ENCODE measurements at places on chromosomes 1 and 21.

DNA sequence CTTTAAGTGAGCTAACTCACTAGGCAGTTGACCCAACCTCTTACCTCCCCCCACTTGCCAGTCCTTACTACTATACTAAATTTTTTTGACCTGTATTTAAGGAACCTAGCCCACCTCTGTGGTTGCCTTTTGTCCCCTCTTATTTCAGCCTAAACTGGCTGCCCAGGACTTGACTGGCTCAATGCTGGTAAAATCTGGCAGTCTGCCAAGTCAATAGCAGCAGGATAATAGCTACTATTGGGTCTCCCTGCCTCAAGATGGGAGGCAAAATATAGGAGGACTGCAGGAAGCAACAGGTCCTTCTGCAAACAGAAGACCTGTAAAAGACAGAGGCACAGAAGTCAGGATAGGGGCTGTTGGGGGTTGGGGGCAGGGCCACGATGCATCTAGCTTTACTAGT, 144.2 kb upstream of the POGK start:
- no peak for DNase-seq

GRCh38 chr1:204733869-204734596, 48.5 kb upstream of the LRRN2 start:
- DNase-seq: no peak

- no peak for DNase-seq
Observed at GRCh38 chr1:40645118-40645680, 20.3 kb downstream of the RIMS3 start.

GRCh38 chr1:24865168-24865567, 64.9 kb downstream of the RUNX3 start:
- DNase-seq: no peak

GRCh38 chr1:24909388-24909898, 20.6 kb downstream of the RUNX3 start:
- DNase-seq: no peak

- no peak for DNase-seq
Observed at GRCh38 chr1:1631782-1632420, at the start of gene MMP23B. Gene MMP23B (plus strand): TSS chr1:1632173. CDS start chr1:1632219, 46 bp downstream.

- no peak for DNase-seq
Observed at GRCh38 chr1:157042846-157043245, 2.7 kb downstream of the ARHGEF11 start.

- DNase-seq: no peak
Observed at GRCh38 chr1:217211486-217211885, 419.4 kb downstream of the GPATCH2 start.

DNA sequence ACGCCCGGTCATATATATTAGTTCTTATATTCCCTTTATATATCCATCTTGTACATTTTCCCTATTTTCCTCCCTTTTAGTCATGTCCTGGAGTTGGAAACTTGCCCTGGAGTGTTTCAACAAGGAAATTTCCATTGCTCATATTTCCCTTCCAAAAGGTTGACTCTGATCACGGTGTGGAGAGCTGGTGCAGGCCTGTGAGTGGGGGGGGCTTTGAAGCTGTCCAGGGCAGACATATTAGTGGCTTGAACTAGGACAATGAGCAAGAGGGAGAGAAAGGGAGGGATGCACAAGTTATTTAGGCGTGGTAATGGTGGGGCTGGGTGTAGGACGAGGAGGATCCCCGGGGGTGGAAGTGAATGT, 30.4 kb upstream of the TMEM61 start:
- DNase-seq: no peak

DNA sequence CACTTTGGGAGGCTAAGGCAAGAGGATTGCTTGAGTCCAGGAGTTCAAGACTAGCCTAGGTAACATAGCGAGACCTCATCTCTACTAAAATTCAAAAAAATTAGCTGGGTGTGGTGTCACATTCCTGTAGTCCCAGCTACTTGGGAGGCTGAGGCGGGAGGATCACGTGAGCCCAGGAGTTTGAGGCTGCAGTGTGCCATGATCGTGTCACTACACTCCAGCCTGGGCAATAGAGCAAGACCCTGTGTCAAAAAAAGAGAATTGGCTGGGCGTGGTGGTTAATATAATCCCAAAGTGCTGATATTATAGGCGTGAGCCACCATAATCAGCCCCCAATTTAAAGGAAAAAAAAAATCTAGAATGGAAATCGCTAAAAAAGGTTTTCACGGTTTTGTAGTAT, 7.0 kb downstream of the MACO1 start:
- DNase-seq: no peak

GRCh38 chr1:38962113-38962512, 20.5 kb upstream of the RHBDL2 start:
- no peak for DNase-seq

DNA sequence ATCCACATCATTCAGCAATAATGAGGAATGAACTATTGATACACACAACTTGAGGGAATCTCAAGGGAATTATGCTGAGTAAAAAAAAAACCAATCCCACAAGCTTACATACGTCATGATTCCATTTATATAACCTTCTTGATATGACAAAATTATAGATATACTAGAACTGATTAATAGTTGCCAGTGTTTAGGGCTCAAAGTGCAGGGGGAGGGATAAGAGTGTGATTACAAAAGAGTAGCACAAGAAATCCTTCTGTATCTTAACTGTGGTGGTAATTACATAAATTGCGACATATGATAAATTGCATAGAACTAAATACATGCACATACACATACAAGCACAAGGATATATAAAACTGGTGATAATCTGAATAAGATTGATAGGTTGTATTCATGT, 13.5 kb downstream of the DIRAS3 start:
- no peak for DNase-seq

GRCh38 chr1:218705391-218705790, 360.3 kb downstream of the TGFB2 start:
- no peak for DNase-seq

- peak; percentile 20 for DNase-seq
Observed at GRCh38 chr1:22420455-22421053, 31.1 kb upstream of the ZBTB40 start.

DNA sequence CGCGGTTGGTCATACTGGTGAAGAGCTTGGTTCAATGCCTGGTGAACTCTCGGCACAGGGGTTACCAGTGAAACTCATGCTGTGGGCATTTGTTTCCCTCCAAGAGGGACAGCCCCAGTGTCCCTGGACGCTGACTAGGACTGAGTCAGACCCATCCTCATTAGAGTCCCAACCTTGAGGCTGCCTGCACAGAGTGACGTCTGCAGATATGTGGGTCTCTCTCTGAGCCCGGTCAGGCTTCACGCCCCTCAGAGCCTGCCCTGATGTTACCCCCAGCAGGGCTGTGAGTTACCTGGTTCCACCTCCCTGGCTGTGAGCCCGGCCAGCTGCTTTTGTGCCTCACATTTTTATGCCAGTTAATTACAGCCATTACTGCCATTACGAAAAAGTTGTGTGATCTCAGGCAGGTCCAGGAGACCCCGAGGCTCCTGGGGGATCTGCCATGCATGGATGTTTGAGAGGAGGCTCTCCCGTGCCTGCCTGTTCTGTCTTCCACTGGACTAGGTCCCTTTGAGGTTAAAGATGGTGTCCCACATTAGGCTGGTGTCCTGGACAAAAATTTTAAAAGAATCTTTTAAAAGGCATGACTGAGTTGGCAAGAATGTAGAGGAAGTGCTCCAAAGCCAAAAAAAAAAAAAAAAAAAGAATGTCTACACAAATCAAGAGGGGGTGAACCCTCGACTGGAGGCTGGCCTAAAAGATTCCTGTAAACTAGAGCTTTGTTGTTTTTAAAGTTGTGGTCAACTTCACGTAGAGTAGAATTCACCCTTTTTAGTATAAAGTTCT, 36.6 kb upstream of the PADI1 start:
- no peak for DNase-seq

GRCh38 chr1:116375148-116375886, 2.3 kb downstream of the ATP1A1 start:
- DNase-seq: no peak

- DNase-seq: no peak
Observed at GRCh38 chr21:42146821-42147220, 72.1 kb upstream of the ABCG1 start.

DNA sequence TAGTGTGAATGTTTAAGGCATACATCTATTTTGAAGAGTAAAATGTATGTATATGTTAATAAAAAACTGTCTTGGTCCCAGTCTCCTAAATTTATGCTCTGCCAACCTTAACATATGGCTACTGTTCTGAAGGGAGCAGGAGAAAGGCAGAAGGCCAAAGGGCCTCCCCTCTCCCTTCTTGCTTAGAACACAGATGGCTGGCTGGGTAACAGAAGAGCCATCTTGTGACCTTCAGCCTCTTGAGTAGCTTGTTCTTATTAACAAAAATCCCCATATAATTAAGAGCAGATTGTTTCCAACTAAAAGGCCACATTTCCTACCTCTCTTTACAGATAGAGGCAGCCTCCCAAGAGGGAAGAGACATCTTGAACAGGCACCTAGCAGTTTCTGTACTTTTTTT, 36.1 kb downstream of the EPB41 start:
- no peak for DNase-seq

DNA sequence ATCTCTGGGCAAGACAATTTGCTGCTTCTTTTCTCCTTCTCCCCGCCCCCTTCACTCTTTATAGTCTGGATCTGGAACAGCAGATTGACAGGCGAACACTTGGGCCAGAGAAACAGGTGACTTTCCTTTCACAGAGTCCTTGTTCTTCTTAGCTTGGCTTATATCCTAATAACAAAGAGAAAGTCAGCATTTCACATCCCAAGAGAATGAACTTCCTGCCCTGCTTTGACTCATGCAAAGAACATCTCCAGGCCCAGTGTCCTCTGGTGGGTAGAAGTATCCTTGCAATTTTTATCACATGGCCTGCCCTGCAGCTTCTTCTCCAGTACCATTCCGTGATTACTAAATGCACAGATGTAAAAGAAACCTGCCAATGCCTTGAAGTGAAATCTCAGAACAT, 764.4 kb downstream of the ADGRL2 start:
- DNase-seq: no peak

DNA sequence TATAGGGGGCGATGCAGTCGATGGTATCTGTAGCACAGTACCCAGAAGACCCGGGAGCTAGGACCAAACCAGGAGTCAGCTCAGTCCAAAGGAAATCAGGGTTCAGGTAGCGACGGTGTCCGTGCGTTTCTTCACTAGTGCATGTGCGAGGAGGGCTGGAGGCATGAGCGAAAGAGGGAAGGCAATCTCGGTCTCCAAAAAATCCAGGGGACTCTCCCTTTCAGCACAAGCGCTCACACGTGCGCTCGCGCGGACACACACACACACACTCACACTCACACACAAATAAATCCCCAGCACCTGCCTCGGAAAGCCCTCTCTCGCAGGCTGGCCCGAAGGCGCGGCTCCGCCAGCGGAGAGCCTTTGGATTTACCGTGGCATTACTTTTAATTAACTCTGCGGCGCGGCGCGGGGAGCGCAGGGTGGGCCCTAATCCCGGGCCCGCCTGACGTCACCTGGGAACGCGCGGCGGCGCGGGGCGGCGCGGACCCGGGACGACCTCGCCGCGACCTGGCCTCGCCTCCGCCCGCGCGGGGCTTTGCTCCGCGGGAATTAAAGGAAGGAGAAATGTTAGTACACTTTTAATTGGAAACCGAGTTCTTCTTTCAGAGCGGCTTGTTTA, 121.2 kb downstream of the LMX1A start:
- no peak for DNase-seq

GRCh38 chr1:24673341-24673740, 30.2 kb downstream of the SRRM1 start:
- DNase-seq: no peak

GRCh38 chr1:231969076-231969475, 342.5 kb downstream of the DISC1 start:
- no peak for DNase-seq

- no peak for DNase-seq
Observed at GRCh38 chr1:158140764-158141192, 39.9 kb upstream of the CD1D start.

DNA sequence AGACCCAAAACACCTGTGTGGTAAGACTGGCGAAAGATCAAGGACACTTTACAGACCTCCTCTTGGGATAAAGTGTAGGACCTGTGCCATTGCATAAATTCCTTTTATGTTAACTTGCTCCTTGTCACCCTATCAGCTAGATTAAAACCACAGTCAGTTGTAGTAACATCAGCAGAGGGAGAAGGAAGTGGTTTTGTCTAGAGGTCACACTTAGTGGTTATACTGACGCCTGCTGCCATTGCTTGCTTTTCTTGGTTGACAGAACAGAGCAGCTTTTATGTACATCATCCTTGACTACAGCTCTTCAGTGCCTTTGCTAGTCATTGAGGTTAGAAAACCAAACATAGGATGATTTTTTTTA, 101.4 kb downstream of the PBX1 start:
- DNase-seq: no peak

DNA sequence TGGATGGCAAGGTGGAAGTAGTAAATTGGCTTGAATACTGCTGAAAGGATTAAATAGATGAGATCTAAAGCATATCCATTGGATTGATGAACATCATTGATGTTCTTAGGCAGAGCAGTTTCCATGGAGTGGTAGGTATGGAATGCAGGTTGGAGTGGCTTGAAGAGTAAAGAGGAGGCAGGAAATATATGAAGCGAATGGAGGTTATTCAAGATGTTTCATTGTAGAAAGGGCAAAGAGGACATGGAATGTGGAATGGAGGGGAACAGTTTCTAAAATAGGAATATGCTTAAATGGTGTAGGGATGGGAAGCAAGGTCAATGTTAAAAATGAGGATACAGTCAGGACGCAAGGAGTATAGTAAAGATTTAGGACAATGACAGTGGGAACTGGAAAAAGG, 6.1 kb downstream of the OSBPL9 start:
- DNase-seq: no peak

DNA sequence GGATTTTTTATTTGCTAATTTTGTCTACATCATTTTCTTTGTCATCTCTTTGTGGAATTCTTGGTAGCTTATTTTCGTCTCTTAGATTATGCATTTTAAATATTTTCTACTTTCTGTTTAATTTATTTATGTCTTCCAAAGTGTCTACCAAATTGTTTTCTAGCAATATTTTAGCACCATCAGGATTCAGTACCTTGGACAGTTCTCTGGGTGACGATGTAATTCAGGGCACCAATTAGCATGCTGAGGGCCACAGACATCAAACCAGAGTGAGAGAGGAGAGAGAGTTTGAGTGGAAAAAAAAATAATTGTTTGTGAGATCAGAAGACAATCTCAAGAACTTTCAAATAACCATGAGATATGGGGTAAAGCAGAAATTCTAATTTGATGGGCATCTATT, 169.8 kb upstream of the CXADR start:
- DNase-seq: no peak

DNA sequence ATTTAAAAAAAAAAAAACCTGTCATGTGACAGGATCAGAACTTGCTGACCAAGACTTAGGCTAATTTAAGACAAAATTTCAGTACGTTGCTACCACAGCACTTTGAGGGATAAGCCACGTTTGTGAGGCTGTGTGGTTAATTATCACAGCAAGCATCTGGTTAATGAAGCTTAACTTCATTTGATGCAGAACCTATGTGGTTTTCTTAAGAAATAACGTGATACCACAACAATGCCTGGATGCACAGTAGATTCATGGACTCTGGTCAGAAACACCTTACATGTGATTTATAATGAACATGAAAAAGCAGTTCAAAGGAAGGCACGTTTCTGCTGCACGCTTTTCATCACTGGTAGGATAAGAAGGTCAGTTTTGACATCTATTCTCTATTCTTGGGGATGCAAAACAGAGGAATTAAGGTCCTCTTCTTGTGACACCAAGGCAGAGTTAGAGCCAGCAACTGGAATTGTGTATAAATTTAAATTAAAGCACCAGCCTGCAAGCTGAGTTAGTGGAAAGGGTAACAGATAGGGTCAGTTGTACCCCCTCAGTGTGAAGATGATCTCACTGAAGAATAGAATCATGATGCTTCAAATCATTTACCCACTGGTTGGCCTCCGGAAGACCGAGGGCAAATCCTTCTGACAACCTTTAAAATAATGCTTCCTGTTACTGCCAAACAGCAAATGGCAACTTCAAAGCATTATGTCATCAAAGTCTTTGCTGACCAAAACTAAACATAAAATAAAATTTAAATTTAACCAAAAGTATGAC, 6.0 kb upstream of the KRTAP8-1 start:
- DNase-seq: no peak
